Stimulated activated CD8-positive, alpha-beta memory T cell treated with anti-CD3 and anti-CD28 coated beads, Interleukin-15, amount 100 ng/mL, for 1 hour (primary cell): ENCODE measurements at places on chromosomes 3 and 15.

DNA sequence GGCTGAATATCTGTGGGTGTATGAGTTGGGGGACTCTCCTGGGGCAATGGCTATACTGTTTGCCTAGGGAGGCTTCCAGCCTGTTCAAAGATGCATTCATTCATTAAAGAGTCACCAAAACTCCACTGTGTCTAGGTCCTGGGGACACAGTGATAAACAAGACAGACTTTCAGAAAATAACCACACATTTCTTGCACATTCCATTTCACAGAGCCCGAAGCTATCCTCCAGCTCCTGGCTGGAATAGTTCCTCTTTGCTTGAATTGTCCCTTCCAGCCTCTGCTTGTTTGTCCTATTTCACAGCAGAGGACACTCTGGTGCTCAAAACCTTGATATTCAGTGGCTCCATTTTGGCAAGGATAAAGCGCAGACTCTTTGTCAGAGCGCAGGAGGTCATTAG lies 61.7 kb upstream of the ITGA11 start:
- DNase-seq, result no peak

DNA sequence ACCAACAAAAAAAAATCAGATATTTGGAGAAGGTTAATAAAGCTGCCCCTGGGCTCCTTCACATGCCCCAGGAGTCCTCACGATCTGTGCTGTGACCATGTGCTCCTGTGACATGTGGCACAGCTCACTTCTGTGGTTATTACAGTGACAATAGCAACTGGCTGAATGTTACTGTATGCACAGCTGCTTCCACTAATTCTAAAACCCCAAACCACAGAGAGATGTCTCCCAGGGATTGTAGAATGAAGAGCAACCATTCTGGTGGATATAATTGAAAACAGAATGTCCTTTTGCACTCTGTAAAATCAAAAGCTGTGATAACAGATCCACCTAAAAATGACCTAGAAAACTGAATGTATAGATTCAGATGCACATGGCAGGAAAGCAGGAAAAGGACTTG lies 489.2 kb upstream of the CNTN4 start:
- DNase-seq, result no peak

GRCh38 chr15:101641894-101642293 lies 10.3 kb downstream of the TM2D3 start:
- no peak for DNase-seq

DNA sequence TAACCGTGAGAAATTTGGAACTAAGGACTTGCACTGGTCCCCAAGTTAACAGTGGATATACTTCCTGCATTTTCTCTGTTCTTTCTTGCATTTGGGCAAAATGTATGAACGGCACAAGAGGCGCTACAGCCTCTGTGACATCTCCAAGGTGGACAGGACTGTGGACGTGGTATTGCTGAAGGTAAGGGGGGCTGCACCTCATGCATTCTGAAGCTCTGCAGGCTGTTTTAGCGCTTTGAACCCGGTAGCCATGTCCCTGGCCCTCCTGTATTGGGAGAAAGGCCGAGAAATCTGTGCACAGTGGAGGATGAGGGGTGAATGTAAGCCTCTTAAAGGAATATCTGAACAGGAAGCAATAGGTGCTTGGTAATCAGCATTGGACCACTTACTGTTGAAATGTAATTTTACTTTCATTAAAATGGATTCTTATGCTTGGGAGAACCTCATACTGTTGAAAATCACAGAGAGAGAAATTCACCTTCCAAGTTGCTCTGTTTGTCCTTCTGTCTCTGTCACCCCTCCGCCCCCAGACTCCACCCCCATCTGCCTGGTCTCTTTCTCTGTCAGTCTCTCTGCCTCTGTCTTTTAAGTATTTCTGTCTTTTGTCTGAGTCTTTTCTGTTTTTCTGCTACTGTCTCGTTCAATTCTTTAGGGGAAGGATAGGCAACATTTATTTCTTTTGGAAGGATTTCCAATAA lies 174.6 kb downstream of the KLHL25 start:
- DNase-seq, result no peak

- DNase-seq, result no peak
Measured at GRCh38 chr15:62942428-62942827, 100.1 kb upstream of the TPM1 start.

DNA sequence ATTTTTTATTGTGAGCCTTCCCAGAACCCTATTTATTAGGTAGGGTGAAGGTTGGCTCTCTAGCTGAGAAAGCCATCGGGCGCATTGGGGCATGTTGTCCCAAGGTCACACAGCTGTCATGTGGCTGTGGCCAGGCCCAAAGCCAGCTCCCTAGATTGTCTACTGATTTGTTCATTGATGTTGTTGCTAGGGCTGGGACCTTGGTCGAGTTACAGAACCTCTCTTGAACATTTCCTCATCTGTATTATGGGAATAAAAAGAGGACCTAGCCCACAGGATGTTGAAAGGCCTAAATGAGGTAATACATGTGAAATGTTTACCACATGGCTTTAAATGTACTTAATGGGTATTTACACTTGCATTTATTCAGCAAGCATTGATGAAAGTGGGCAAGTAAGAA lies 252.5 kb downstream of the SUCLG2 start:
- no peak for DNase-seq

DNA sequence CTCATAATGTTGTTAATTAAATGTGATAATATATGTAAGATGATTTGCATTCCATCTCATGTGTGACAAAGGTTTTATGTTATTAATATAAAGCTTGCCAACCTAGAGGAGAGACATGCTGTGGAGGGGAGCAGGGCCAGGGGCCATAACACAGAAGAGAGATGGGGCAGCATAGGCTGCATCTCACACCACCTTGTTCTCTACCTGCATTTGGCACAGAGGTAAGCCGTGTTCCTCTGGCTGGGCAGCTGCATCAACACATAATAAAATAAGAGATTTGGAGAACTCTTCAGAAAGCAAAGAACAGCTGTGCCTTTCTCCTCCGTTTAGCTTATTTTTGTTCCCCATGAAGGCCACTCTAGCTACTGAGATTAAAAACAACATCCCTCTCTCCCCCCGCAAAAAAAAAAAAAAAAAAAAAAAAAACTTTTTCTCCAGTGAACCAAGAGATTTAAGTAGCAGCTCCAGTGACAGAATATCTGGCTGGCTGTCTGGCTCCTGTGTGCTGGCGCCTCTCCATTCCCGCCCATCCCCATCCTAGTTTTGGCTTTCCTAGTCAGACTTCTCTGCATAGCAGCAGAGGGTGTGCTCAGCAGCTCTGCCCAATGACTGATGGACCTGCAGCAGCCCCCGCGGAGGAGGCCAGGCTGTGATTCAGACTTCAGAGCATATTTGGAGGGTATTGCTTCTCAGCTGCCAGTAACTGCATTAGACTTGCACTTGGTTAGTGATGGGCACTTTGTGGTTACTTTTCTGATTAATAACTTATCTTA lies 52.2 kb upstream of the STXBP5L start:
- DNase-seq, result no peak

- no peak for DNase-seq
Measured at GRCh38 chr3:11529281-11529680, 114.4 kb downstream of the VGLL4 start.

DNA sequence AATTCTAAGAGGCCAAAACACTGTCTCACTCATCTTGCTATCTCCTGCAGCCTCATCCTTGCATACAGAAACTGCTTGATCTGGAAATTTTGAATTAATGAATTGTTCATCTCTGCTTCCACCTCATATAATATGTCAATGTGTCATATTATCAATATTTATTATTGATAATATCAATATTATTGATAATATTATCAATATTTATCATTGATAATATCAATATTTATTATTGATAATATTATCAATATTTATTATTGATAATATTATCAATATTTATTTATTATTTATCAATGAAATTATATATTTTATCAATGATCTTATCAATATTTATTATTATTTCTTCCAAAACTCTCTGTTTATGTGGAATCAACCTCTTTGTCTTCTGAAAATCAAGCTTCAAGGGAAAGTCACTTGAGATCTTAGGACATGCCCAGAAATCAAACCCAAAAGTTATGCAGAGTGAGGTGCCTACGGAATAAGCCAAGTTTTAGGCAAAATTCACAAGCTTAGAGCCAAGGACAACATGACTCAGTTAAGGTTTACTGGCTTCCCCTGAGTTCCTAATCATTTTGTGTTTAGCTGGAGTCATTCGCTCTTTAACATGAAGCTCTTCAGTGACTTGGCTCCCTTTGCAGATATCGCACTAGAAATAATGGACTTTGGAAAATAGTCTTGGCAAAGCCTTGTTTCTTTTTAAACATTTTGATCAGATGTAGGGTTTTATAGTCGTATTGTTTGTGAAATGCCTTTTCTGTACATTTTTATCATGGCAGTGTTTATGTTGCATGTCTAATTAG lies 297.1 kb upstream of the RARB start:
- DNase-seq, result no peak

DNA sequence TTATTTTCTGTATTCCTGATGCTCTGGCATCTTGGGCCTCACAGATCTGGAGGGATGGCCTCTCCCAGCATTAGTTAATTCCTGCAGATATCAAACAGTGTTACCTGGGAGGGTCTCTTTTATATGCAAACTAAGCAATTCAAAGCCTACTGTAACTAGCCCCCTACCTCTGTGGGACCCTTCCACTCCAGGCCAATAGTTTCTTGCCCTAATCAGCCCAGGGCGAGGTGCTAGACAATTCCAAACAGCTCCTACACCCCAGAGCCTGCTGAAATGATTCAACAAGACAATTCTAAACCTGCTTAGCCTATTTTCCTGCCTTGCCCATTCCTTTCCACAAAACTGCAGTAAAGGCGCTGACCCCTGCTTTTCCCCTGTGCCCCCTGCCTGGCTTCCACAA lies 106.6 kb upstream of the IGSF10 start:
- DNase-seq, result no peak

DNA sequence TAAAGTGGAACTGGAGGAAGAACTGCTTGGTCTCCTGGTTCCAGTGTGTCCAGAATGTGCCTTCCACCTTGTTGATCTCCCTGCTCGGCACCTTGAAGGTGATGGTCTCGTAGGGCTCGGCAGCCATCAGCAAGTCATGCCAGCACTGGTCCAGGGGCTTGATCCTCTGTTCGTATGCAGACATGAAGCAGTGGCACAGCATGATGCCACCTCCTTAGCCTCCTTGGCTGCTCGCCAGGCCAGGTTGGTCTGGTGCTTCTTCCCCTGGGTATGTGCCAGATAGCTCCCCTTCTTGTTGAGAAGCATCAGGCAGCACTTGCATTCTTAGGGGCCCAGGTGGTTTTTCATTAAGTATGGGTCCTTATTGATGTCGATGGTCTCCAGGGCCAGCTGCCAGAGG lies 17.8 kb upstream of the TXNRD3 start:
- no peak for DNase-seq

DNA sequence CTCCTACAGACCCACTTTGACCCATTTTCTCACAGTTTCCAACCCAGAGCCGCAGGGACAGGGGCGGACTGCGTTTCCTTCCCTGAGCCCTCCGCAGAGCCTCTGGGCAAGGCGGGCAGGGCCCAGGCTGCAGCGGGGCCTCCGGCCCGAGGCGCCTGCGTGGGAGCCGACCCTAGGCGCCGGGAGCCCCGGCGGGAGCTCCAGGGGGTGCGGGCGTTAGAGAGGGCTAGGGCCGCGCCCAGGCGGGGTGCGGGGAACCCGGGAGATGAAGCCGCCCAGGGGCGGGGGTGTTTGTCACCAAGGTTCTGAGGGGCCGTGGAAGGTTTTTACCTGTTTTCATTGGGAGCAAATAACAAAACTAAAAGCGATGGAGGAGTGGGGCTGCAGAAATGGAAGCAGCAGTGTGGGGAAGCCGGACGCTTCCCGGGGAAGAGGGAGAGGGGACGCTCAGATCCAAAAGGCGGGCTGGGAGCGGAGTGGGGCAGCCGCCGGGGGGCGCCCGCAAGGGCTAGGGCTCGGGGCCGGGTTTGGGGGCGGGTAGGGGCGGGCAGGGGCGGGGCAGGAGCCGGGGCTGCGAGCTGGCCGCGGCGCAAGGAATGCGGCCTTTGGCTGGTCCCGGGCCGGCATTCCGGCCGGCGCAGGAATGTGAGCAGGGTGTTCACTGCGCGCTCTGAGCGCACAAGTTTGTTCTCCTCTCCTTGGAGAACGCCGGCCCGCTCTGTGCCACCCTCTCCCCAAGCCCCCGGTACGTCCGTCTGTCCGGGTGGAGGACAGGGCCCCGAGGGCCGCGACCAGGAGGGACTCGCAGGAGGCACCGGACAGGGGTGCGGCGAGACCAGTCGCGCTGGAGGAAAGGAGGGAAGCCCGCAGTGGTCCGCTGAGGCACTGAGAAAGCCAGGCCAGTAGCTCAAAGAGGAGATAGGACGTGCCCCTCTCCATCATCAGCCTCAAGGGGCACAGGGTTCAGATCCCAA lies 61.1 kb downstream of the AMOTL2 start:
- DNase-seq, result no peak

DNA sequence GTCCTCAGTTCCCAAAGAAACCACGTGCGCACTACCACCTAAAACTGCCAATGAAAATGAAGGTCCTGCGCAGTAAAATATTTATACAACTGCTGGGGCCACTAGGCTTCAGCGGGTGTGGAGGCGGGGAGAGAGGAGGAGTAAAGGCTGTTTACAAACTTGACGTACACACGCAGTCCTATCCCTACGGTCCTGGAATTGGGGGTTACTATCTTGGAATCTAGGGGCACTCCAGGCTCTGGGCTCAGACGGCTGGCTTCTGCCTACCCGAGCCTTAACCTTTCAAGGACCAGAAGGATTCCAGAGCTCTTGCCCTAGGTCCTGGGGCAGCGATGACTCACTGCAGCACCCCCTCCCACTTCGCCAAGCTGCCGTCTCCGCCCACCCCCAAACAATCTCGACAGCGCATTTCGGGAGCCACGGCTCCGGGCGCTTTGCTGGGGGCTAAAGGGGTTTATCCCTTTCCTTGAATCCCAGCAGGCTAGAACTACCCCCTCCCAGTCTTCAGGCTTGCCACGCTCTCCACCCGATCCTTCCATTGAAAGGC lies 3.0 kb downstream of the ADAMTS9 start:
- no peak for DNase-seq

DNA sequence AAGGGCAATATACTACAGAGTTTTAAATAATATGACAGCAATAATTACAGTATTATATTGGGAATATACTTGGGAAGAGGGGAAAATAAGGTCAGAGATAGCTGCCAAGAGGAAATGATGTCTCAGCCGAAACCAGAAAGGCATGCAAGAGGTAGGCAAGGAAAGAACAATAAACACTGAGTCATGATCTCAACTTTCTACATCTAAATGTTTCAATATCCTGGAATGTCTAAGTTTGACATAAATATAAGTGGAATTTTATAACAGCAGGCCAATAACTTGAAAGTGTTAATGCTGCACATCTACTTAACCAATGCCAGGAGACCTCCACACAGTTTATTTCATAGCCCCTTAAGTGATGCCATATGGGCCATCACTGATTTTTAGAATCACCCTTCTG lies 99.8 kb upstream of the CPNE4 start:
- DNase-seq, result no peak

DNA sequence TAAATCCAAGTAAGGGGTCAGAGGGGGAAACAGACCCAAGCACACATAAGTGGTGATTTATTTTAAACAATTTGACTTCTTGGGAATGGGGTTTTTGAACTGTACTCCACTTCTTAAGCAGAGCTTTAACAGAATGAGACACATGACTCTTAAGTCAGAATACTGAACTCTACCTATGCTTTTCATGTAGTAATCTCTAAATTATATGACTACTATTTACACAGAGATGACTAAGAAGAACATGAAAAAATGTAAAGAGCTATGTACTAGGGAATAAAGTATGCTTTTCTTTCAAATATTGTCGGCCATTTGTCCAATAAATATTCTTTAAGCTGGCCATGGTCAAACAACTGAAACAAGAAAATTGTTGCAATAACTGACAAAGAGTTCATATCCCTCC lies 35.2 kb downstream of the TRANK1 start:
- DNase-seq, result no peak

- no peak for DNase-seq
Measured at GRCh38 chr3:187746442-187747281, 1.4 kb upstream of the BCL6 start.

GRCh38 chr3:39250116-39250747 lies 29.6 kb downstream of the CX3CR1 start:
- no peak for DNase-seq
